Esophagus muscularis mucosa (tissue), 4 donors: ENCODE measurements at places on chromosomes 12 and 14. TPM values are rescaled to one million over a fixed set of nuclear protein-coding genes. Genes with fewer than 3 reads are reported as not detected.

GRCh38 chr12:1844661-1845409 is 24.5 kb downstream of the LRTM2 start:
- DNase-seq, result no peak

DNA sequence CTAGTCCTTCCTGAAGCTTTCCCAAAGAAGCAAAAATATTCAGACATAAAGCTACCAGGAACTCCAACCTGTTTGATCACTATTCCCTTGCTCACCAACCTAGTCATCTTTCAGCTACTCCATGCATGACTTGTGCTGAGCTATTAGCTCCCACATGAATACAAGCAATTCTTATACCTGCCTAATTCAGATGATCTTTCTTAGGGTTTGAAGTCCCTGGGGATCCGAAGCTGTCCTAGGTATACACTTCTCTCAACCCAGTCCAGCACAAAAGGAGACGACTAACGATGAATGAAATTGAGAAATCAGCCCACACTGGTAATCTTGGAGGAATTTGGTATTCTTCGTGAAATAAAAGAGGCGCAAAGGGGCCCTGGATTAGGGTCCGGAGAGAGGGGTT is 631 bp upstream of the PTGR2 start:
- no peak for DNase-seq

- no peak for DNase-seq
These were observed 70.0 kb downstream of the GALNT9 start for GRCh38 chr12:132259364-132259871.

DNA sequence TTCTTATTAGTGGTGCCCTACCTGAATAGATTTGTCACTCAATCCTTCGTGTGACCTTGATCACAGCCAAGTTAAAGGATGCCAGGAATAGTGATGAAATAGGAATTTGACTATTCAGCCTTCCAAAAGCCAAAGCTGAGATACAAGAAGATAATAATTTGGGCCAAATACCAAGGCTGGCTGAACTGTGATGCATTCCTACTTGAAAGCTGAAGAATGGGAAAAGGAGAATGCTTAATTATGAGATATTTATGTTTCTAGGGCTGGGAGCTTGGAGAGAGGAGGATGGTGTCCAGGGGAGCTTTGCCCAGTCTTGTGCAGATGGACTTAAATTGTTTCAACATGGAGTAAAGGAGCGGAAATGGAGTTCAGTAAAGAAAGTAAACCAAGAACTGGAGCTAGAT is 5.2 kb downstream of the RNASE7 start:
- no peak for DNase-seq

DNA sequence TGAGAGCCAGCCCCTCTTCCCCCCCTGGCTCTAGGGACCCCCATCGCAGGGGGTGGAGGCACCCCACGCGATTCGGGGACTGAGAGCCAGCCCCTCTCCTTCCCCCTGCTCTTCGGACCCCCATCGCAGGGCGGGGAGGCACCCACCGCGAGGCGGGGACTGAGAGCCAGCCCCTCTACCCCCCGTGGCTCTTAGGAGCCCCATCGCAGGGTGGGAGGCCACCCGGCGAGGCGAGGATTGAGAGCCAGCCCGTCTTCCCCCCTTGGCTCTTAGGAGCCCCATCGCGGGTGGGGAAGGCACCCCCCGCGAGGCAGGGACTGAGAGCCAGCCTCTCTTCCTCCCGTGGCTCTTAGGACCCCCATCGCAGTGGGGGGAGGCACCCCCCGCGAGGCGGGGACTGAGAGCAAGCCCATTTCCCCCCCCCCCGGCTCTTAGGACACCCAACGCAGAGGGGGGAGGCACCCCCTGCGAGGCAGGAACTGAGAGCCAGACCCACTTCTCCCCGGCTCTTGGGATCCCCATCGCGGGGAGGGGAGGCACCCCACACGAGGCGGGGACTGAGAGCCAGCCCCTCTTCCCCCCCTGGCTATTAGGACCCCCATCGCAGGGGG is 45.6 kb downstream of the DDX11 start:
- no peak for DNase-seq

DNA sequence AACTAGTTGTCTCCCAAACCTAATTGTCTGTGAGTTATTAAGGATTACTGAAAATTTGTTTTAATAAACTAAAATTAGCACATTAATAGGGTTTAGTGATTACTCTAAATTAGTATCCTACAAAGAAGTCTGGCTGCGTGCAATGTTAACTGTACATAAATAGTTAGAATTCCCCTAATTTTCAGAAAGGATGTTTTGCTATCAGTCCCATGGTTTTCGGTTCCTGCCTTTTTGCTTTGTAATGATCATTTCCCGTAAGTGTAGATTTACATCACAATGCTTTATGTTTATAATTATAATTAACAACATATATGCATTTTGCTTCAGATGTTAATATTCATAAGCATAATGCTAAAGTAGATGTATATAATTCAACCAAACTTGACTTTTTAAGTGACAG is 19.8 kb upstream of the LYZ start:
- DNase-seq, result no peak

- no peak for DNase-seq
These were observed 28.3 kb downstream of the STON2 start for GRCh38 chr14:81371802-81372201.

DNA sequence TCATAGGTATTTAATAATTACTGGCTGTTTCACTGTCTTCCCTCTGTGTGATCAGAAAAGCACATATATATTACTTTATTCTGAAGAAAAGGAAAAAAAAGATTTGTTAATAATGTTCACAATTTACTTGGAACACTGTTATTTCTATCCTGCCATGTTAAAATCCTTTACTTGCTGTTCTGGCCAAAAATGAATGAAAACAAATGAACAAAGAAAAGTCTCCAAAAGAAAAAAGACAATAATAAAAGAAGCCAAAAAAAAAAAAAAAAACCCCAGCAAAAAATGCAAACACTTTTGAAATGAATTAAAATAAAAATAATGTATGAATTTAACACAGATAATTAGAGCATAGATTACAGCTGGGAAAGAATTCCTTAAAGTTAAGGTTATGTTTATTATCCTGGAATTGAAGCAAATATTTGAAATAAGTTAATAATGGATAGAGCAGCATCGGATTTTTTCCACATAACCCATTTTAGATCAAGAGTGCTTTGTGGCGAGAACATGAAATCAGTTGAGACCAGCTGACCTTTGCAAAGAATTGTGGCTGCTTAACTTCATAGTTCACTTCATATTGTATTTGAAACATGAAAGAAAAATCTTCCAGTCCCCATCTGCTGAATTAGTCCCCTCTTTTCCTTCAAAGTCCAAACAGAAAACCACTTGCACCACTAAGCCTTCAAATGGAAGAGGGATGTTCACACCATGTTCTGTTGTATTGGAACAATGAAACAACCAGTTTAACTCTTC is 444.8 kb downstream of the ADAMTS20 start:
- DNase-seq, result no peak

The NANOG gene
- total RNA-seq, result not detected

The VSX2 gene
- total RNA-seq, result not detected

The SLC25A21 gene
- total RNA-seq, result 1.1 TPM
